Thymus (tissue), 14 donors: ENCODE measurements at places on chromosomes 2 and 18. TPM values are rescaled to one million over a fixed set of nuclear protein-coding genes. Genes with fewer than 3 reads are reported as not detected.

DNA sequence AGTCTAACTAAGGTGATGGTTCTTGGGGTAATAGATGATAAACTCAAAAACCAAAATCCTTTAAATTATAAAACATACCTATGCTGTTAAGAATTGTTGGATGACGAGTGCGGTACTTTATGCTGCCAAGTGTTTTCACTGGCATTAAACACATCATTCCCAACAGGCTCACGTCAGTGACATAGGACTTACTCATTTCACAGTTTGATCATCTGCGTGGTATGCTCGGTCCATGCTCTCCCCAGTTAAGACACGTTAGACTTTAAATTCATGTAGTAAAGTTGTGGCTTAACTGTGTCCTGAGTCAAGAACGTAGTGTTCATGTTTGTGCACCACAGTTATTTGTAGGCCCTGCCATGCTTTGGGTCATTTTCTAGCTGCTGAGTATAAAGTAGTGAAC lies 125.6 kb upstream of the MYT1L start:
- H3K27me3 ChIP-seq, result no peaks in the 10 kb centered on the region
- no peak overlapping the region for H3K27ac ChIP-seq
- no peaks in the 10 kb centered on the region for H3K4me1 ChIP-seq
- DNase-seq, result no peak
- no peak overlapping the region for H3K4me3 ChIP-seq

The ASAP2 gene
- 3.3 TPM for total RNA-seq

The TCF23 gene
- 0.14 TPM for total RNA-seq

GRCh38 chr2:41405441-41405840 lies 642.4 kb upstream of the PKDCC start:
- no peak overlapping the region for H3K27ac ChIP-seq
- no peaks in the 10 kb centered on the region for H3K36me3 ChIP-seq
- H3K27me3 ChIP-seq, result no peaks in the 10 kb centered on the region
- no peaks in the 10 kb centered on the region for H3K4me1 ChIP-seq
